ENCODE measurements at places on chromosomes 4 and X.
A peak's percentile ranks its signal among the peaks of the same experiment; 100 is the strongest.

DNA sequence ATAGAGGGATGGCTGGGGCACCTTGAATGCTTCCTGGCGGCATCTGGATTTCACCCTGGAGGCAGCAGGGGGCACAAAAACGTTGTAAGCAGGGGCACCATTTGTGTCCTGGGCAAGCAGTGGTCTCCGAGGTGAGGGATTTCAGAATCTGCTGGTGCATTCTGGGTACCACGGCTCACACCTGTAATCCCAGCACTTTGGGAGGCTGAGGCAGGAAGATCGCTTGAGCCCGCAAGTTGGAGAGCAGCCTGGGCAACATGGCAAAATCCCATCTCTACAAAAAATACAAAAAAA lies 16.8 kb upstream of the TBC1D14 start:
- no peaks in the 10 kb centered on the region for H3K36me3 ChIP-seq
- no peaks in the 10 kb centered on the region for H3K27me3 ChIP-seq
- no peaks in the 10 kb centered on the region for H3K4me1 ChIP-seq
- no peak overlapping the region for H3K4me3 ChIP-seq

- no peaks in the 10 kb centered on the region for H3K27me3 ChIP-seq
- no peak overlapping the region for H3K4me3 ChIP-seq
- DNase-seq = peak; percentile 73
- 0 out of 2 replicates have a peak, but pooled peaks cover 9% of the 10 kb centered on the region for H3K4me1 ChIP-seq
- H3K27ac ChIP-seq = no peak overlapping the region
- H3K36me3 ChIP-seq = no peaks in the 10 kb centered on the region
Measured at GRCh38 chrX:111445485-111445884, 33.5 kb upstream of the DCX start.

DNA sequence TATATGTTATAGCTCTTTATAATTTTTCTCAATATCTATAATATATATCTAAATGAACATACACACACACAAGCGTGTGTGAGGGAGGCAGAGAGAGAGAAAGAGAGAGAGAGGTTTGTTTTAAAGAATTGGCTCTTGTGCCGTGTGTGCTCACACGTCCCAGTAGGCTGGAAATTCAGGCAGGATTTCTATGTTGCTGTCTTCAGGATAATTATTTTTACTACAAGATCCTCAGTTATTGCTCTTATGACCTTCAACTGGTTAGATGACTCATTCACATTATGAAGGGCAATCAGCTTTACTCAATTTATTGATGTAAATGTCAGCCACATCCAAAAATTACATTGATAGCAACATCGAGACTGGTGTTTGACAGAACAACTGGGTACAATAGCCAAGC lies 1520.7 kb upstream of the PCDH7 start:
- H3K36me3 ChIP-seq = no peaks in the 10 kb centered on the region
- H3K27me3 ChIP-seq = no peaks in the 10 kb centered on the region
- no peaks in the 10 kb centered on the region for H3K4me1 ChIP-seq
- H3K4me3 ChIP-seq = no peak overlapping the region
- H3K27ac ChIP-seq = no peak overlapping the region

DNA sequence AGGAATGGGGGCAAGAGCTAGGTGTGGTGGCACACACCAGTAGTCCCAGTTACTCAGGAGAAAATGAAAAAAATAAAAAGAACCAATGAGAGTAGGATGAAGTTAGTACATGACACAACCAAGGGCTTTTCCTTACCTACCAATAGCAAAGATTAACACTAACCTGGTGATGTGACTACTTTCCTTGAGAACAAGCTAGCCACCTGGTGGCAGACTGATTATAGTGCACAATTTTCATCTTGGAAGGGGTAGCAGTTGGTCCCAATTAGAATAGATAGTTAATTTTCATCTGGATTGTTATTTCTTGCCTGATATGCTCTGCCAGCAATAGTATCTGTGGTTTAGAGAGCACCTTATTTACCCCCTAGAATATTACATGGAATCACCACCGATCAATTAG lies 1216.8 kb upstream of the PABPC4L start:
- DNase-seq = peak; percentile 70
- H3K4me3 ChIP-seq = no peak overlapping the region
- H3K27ac ChIP-seq = no peak overlapping the region
- no peaks in the 10 kb centered on the region for H3K27me3 ChIP-seq
- H3K36me3 ChIP-seq = no peaks in the 10 kb centered on the region
- no peaks in the 10 kb centered on the region for H3K4me1 ChIP-seq

GRCh38 chr4:93658443-93658842 lies 170.1 kb upstream of the ATOH1 start:
- no peak for DNase-seq
- H3K27me3 ChIP-seq = no peaks in the 10 kb centered on the region
- H3K36me3 ChIP-seq = no peaks in the 10 kb centered on the region
- peaks cover 18% of the 10 kb centered on the region for H3K4me1 ChIP-seq
- H3K27ac ChIP-seq = no peak overlapping the region

GRCh38 chrX:87572901-87573300 lies 55.3 kb downstream of the KLHL4 start:
- no peaks in the 10 kb centered on the region for H3K36me3 ChIP-seq
- H3K27ac ChIP-seq = no peak overlapping the region
- no peak overlapping the region for H3K4me3 ChIP-seq
- no peaks in the 10 kb centered on the region for H3K4me1 ChIP-seq
- no peaks in the 10 kb centered on the region for H3K27me3 ChIP-seq
- DNase-seq = no peak

GRCh38 chr4:149534779-149535178 lies 280.9 kb downstream of the IQCM start:
- H3K4me3 ChIP-seq = no peak overlapping the region
- no peaks in the 10 kb centered on the region for H3K4me1 ChIP-seq
- H3K27me3 ChIP-seq = no peaks in the 10 kb centered on the region
- H3K27ac ChIP-seq = no peak overlapping the region

DNA sequence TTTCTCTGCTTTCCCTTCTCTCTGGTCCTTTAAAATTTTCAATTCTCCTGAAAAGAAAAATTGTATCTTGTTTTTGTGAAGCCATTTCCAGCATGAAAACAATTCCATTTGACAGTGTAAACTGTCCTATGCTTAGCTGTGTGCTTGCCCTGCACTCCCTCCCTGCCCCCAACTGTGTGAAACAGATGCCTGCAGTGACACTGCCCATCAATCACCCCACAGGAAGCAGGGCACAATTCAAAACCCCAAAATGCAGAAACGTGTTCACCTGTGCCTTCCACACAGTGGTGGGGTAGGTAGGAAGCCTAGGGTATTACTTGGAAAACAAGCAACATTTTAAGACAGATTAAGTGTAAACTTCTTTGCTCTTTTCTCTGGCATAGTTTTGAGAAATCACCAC lies 6.2 kb upstream of the FHDC1 start:
- H3K4me3 ChIP-seq = peak overlapping the region; percentile 4
- H3K27ac ChIP-seq = no peak overlapping the region
- peak; percentile 36 for DNase-seq
- peaks cover 12% of the 10 kb centered on the region for H3K27me3 ChIP-seq
- H3K36me3 ChIP-seq = no peaks in the 10 kb centered on the region
- peaks cover 57% of the 10 kb centered on the region for H3K4me1 ChIP-seq

- H3K4me1 ChIP-seq = no peaks in the 10 kb centered on the region
- H3K36me3 ChIP-seq = no peaks in the 10 kb centered on the region
- DNase-seq = no peak
- no peaks in the 10 kb centered on the region for H3K27me3 ChIP-seq
Measured at GRCh38 chr4:126790633-126791032, 842.1 kb upstream of the INTU start.

- H3K27me3 ChIP-seq = no peaks in the 10 kb centered on the region
- H3K4me1 ChIP-seq = peaks cover 4% of the 10 kb centered on the region
- DNase-seq = no peak
Measured at GRCh38 chr4:61223385-61223784, 23.3 kb downstream of the ADGRL3 start.

DNA sequence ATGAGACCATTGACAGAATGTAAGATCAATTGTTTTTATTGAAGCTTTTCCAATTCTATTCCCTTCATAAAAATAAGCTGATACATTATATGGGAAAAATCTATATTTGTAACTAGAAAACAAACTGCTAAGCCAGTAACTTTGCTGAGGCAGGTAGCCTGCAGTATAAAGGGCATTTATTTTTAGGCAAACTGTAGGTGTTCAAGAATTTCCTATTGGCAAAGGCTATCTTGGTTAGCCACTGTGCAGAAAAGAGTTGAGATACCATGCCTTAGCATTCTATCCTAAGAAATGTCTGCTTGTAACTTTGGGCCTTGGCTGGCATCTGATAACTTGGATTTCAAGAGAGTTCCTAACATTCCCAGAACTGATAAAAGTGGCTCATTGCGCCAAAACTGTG lies 18.5 kb upstream of the PRRG1 start:
- no peaks in the 10 kb centered on the region for H3K36me3 ChIP-seq
- no peak for DNase-seq
- H3K27ac ChIP-seq = no peak overlapping the region
- no peak overlapping the region for H3K4me3 ChIP-seq

- H3K4me1 ChIP-seq = no peaks in the 10 kb centered on the region
- DNase-seq = peak; percentile 1
- H3K27ac ChIP-seq = no peak overlapping the region
- no peaks in the 10 kb centered on the region for H3K27me3 ChIP-seq
- no peak overlapping the region for H3K4me3 ChIP-seq
Measured at GRCh38 chrX:83416273-83416672, 91.8 kb upstream of the POU3F4 start.

GRCh38 chr4:162841753-162842152 lies 324.9 kb downstream of the NAF1 start:
- no peak for DNase-seq
- no peaks in the 10 kb centered on the region for H3K27me3 ChIP-seq
- no peak overlapping the region for H3K27ac ChIP-seq
- no peaks in the 10 kb centered on the region for H3K36me3 ChIP-seq
- H3K4me1 ChIP-seq = no peaks in the 10 kb centered on the region

DNA sequence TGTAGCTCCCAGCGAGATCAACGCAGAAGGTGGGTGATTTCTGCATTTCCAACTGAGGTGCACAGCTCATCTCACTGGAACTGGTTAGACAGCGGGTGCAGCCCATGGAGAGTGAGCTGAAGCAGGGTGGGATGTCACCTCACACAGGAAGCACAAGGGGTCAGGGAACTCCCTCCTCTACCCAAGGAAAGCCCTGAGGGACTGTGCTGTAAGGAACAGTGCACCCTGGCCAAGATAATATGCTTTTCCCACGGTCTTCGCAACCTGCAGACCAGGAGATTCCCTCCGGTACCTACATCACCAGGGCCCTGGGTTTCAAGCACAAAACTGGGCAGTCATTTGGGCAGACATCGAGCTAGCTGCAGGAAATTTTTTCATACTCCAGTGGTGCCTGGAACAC lies 216.4 kb upstream of the TET2 start:
- peaks cover 24% of the 10 kb centered on the region for H3K27me3 ChIP-seq
- no peak overlapping the region for H3K4me3 ChIP-seq
- H3K27ac ChIP-seq = no peak overlapping the region
- peaks cover 12% of the 10 kb centered on the region for H3K4me1 ChIP-seq

GRCh38 chr4:43238008-43238407 lies 345.5 kb downstream of the GRXCR1 start:
- H3K27me3 ChIP-seq = no peaks in the 10 kb centered on the region
- H3K36me3 ChIP-seq = no peaks in the 10 kb centered on the region
- H3K4me1 ChIP-seq = no peaks in the 10 kb centered on the region
- no peak for DNase-seq
- H3K4me3 ChIP-seq = no peak overlapping the region

DNA sequence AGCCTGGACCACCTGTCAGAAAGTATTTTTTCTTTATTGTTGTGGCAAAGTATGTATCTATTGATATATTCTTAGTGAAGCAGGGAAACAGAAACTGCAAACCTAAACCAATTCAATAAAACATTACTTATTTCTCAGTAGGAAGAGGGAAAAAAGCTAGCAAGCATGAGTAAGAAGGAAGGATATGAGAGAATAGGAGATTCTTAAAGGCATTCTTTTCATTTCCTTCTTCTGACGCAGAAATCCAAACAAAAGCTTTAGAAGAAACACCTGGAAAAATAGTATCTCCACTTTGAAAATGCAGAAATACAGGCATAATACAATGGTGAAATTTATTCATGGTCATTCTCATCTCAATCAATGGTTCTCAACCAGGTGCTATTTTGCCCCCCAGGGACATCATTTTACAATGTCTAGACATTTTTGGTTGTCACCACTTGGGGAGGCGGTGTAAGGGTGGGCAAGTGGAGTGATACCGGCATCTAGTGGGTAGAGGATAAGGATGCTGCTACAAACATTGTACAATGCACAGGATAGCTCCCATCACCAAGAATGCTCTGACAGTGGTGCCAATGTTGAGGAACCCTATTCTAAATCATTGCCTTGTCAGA lies 21.7 kb upstream of the ATXN3L start:
- H3K4me1 ChIP-seq = no peaks in the 10 kb centered on the region
- no peak overlapping the region for H3K4me3 ChIP-seq
- no peaks in the 10 kb centered on the region for H3K36me3 ChIP-seq

GRCh38 chrX:150508018-150508417 lies 60.4 kb upstream of the MTM1 start:
- peak overlapping the region; percentile 42 for H3K4me3 ChIP-seq
- no peaks in the 10 kb centered on the region for H3K27me3 ChIP-seq

GRCh38 chrX:110006821-110007375 lies 4.0 kb downstream of the TMEM164 start:
- no peak overlapping the region for H3K4me3 ChIP-seq
- H3K27ac ChIP-seq = no peak overlapping the region
- no peaks in the 10 kb centered on the region for H3K27me3 ChIP-seq

- H3K4me1 ChIP-seq = no peaks in the 10 kb centered on the region
- no peaks in the 10 kb centered on the region for H3K36me3 ChIP-seq
- no peaks in the 10 kb centered on the region for H3K27me3 ChIP-seq
- H3K27ac ChIP-seq = no peak overlapping the region
Measured at GRCh38 chr4:137804906-137805495, 272.7 kb upstream of the PCDH18 start.
